Activated CD4-positive, alpha-beta T cell treated with anti-CD3 and anti-CD28 coated beads, Interleukin-2, amount 50 U/mL, for 24 hours (primary cell): ENCODE measurements at places on chromosomes 5 and 9.

DNA sequence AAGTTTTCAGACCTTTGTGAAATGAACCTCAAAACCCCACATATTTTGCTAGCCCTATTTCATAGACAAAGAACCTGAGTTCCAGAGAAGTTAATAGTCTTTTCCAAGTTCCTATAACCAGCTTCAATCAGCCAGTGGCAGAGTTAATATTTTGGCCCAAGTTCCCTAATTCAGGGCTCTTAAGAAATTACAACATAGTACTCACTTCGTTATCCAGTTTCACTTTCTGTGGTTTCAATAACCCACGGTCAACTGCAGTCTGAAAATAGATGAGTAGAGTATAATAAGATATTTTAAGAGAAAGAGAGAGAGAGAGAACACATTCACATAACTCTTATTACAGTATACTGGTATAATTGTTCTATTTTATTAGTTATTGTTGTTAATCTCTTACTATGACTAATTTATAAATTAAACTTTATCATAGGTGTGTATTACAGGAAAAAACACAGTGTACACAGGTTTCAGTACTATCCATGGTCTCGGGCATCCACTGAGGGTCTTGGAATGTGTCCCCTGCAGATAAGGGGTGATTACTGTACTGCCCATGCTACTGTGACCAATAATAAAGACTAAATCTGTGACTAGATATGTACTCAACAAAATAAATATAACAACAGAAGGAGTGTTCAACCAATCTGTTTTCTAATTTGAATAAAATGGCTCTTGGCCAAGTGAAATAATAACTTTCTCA lies 9.3 kb upstream of the MYOT start:
- DNase-seq, result no peak

GRCh38 chr9:75488719-75489110 lies 400.4 kb downstream of the OSTF1 start:
- DNase-seq, result no peak

DNA sequence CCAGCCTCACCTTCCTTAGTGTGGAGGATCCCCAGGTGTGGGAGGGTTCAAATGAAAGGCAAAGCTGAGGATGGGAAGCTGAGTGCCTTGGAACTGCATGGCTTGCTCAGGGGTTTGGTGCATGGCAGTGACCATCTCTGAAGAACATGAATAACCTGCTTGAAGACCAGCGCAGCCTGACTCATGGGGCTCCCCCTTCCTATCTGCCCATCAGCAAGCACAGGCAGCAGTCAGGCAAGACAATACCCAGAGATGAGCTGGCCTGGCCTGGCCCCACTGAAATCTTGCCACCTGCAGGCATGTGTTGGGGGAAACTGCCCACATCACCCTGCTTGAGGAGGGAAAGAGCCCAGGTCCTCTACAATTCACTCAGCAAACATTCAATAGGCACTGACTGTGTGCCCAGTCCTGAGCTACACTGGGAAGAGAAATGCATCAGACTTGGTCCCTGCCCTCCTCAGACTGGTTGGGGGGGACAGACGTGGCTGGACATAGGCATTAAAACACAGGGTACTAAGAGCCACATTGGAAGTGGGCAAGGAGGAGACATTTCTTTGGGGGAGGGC lies 105.0 kb upstream of the ALDH1B1 start:
- DNase-seq, result no peak

- DNase-seq, result no peak
These were observed 15.5 kb upstream of the SMC2 start for GRCh38 chr9:104078596-104078995.

- no peak for DNase-seq
These were observed 10.0 kb upstream of the CNTFR start for GRCh38 chr9:34599546-34599945.

DNA sequence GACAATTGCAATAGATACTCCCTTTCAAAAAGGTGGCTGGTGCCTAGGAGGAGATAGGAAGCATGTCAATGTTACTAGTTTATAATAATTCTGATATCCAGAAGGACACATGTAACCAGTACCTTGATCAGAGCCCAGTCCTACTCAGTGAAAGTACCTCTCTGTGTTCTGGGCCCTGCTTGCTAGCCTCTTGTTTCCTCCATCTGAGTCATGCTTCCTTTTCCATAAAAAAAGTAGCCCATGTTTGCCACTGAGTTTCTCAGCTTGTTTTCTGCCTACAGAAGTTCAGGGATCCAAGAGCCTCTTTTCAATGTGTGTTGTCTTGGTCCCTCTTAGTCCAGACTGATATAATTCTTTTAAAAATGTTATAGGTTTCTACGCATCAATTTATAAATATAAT lies 149.0 kb downstream of the SSBP2 start:
- no peak for DNase-seq

- no peak for DNase-seq
These were observed 1682.4 kb downstream of the MAT2B start for GRCh38 chr5:165187815-165188214.

GRCh38 chr5:147560718-147561331 lies 51.0 kb upstream of the DPYSL3 start:
- DNase-seq, result no peak

DNA sequence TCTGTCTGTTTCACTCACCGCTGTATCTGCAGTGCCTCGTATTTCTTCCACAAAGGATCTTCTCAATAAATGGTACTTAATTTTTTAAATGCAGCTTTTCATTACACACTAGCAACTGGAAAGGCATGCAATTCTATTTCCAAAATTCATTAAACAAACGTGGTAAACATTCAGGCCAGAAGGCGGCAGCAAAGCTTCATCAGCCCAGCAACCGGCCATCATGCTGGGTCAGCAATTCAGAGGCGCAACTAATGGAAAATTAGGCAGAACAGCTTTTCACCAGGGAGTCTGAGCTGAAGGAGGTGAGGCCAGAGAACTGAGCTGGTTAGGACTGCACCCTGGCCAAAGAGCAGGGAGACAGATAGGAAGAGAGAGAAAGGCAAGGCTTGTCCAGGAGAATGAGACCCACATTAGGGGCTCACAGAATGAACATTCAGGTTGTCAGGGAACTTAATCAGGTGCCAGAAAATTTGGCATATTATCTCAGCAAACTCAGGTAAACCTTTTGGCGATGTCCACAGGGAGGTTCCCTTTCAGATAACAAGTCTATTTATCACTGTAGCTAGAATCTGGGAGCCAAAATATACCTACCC lies 17.7 kb upstream of the RNF180 start:
- no peak for DNase-seq

- DNase-seq, result no peak
These were observed 46.7 kb downstream of the MEF2C start for GRCh38 chr5:88836195-88836838.

DNA sequence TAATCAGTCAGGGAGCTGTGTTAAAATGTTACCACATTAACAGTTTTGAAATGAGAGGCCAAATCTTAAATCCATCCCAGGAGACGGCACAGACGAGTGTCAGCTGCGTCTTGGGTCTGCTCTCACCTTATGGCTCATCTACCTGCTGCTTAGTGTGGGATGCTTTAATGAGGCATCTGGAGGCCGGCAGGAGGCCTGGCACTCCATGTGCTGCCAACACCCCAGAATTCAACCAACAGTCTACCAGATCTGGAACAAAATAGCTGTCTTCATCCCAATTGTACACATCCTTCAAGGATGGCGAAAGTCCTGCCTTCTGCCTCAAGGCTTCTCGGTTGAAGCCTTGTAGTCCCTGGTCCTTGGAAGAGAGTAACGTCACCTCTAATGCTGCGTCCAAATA lies 12.0 kb downstream of the PRKACG start:
- no peak for DNase-seq

DNA sequence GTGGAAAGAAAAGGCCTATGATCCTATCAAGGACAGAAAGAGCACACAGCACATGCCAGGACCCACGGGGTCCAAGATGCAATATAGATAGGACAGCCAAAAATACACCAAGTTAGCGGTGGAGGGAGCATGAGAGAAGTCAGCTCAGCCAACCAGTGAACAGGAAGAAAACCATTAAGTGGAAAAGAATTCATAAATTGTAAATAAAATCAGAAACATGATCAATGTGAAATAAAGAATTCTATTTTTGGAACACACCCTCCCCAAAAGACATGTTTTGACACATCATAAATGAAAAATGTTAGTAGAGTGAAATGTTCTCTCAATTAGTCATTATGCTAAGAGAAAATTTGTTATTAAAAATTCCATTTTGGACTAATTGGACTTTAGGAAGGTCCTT lies 35.6 kb downstream of the ATPSCKMT start:
- DNase-seq, result no peak
